NCI-H1417 (cell line): ENCODE measurements at places on chromosomes 1 and 21.
A peak's percentile ranks its signal among the peaks of the same experiment; 100 is the strongest.

DNA sequence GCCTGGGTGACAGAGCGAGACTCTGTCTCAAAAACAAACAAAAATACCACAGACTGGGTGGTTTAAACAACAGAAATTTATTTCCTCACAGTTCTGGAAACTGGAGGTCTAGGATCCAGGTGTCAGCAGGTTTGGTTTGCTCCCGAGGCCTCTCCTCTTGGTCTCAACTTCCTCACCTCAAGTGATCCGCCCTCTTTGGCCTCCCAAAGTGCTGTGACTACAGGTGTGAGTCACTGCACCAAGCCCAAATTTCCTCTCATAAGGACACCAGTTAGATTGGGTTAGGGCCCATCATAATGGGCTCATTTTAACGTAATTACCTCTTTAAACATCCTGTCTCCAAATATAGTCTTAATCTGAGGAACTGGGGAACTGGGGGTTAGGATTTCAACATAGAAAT, 35.5 kb downstream of the MFSD2A start:
- no peak for DNase-seq

- DNase-seq, result no peak
Observed at GRCh38 chr21:34606051-34606450, 8.9 kb downstream of the RCAN1 start.

GRCh38 chr1:92105546-92106081, 25.5 kb downstream of the BTBD8 start:
- no peak for DNase-seq

DNA sequence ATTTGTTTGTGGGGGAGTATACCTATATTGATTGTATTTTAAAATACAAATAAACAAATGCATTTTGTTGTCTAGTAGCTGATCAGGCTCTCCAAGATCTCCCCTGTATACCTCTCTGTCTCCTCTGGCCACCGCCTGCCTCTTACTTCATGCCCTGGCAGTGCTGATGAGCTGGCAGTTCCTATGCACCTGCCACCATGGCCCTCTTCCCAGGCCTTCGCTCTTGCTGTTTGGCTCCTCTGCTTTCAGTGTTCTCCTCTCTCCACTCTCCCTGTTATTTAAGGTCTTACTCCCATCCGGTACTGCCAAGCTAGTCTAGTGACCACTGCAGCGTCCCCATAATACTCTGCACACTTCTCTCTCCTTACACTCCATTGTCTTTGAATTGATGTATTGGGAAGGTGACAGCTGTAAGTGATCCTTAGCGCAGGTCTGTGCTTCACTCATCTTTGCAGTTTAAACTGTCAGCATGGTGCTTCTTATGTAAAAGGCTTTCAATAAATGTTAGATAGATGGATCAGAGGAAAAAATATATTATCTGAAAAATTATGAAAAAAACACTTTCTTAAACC, 88.1 kb upstream of the ATP1A1 start:
- DNase-seq, result no peak

GRCh38 chr1:185139246-185139645, 17.5 kb downstream of the TRMT1L start:
- no peak for DNase-seq

- peak; percentile 3 for DNase-seq
Observed at GRCh38 chr1:3483801-3484444, 29.5 kb downstream of the ARHGEF16 start.
